SK-N-DZ (cell line): ENCODE measurements at places on chromosomes 6 and 20.

DNA sequence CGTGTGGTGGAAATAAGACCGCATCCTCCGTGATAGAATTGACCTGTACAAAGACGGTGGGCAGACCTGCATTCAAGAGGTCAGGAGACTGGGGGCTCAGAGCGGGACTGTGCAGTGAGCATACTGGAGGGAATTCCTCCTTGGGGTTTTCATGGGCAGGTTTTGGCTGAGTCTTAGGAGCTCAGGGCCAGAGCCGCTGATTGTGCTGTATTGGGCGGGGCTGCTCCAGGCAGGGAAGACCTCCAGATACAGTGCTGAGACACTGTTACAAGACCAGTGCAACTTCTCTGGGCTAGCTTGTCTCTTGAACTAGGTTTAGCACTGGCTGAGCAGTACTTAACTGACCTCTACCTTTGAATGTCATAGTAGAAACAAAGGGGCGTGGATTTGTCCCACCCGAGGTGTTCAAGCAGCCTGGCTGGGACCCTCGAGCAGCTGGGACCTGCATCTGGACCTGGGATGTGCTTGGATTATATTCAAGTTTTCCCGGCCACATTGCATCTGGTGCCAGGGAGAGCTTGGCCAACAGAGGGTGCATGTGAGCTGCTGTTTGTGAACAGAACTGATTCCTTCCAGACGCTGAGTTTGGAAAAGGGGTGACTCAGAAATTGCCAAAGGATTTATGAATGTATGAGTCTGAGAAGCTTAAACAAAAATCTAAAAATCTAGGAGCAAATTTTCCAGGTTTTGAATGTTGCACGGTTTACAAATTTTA lies 33.4 kb upstream of the SLC22A1 start:
- peak; percentile 13 for DNase-seq

GRCh38 chr6:23953976-23954375 lies 172.0 kb upstream of the NRSN1 start:
- DNase-seq = no peak

- no peak for DNase-seq
Observed at GRCh38 chr20:1825507-1825906, 69.7 kb upstream of the SIRPA start.

DNA sequence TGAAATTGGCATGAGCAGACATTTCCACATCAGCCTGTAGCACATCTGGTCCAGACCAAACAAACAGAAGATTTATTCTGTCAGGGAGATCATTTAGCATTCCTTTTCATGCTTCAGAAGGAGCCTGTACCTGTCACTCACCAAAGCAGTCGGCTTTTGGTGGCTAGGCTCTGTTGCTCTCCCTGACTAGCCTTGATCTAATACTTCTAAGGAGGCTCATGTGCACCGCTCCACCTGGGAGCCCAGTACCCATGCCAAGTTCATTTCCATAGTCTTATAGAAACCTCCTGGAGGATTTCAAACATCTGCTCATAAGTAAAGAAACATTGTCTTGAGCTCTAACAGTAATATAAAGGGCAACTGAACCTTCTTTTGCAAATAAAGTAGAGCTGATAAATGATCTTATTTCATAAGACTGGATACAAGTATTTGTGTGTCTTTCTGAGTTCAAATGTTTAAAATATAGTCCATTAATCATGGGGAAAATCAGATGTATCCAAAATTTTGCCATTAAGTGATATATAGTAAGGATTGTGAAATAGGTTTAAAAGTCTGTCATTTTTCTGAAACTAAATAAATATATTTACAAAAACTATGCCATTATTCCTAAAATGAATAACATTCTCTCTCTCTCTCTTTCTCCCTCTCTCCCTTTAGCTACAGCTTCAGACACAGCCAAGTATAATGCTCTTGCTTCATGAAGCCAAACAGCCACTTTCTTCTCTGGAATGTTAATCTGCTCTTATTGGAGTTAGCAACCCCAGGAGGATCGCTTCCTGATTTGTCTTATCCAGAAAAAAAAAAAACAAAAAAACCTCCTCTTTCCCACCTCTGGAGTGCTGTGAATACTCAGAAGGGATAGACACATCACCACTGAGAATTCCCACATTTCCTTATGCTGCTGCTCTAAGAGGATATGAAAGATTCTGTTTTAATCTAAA lies 192.7 kb upstream of the TFAP2D start:
- DNase-seq = peak; percentile 4

DNA sequence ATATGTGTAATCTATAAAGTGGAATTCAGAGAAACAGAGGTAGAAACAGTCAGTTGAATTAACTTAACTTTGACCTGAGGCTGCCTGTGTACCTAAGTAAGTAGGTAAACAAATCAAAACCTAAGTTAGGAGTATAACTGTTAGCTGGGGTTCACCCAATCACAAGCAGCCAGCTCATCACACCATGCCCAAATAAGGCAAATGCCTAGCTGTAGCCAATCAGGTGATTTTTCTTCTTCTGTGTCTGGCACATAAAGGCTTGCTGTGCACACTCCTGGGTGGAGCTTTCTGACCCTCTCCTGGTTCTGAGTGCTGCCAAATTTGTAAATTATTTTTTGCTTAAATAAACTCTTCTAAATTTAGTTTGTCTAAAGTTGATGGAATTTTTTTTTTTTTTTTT lies 54.7 kb upstream of the TRIM39 start:
- DNase-seq = no peak

- DNase-seq = no peak
Observed at GRCh38 chr6:108781419-108782100, 66.7 kb upstream of the ARMC2 start.

DNA sequence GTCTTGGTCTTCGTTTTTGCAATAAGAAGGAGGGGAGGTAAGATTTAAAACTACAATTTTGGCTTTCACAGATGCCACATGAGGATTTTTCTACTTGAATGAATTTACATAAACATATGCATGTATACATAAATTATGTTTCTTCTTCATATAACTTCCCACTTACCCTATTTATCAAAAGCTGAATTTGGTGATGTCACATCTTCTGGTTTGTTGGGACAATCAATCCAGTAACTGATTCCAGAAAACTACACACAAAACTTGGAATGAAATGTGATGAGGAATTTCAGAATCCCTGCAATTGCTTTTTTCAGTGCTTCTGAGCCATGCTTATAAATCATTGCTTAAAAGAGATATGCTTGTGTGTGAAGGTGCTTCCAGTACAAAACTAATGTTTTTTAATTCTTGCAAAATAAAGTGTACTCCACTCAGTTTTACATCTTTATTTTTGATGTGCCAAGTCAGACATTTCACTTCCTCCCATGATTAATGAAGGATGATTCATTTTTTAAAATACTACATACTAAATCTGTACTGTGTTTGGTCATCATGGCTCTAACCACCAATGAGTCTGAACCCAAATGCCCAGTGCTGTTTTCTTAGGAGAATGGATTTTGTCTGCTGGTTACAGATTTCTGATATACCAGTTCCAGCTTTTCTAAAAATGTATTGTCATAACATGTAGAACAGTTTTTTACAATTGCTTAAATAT lies 32.1 kb upstream of the RIN2 start:
- no peak for DNase-seq
